Glomerular endothelial cell (primary cell): ENCODE measurements at places on chromosomes 12 and 14. TPM values are rescaled to one million over a fixed set of nuclear protein-coding genes. Genes with fewer than 3 reads are reported as not detected.

RERG gene
- total RNA-seq: not detected in 2 replicates

JPH4 gene
- total RNA-seq: 0.53 TPM in 1 of 2 replicates, not detected in the other

- DNase-seq: no peak
Observed at GRCh38 chr12:104677441-104678089, 220.8 kb downstream of the CHST11 start.

SYNDIG1L gene
- not detected in 2 replicates for total RNA-seq

- no peak for DNase-seq
Observed at GRCh38 chr14:50057331-50057730, 59.0 kb downstream of the VCPKMT start.

AVPR1A gene
- not detected in 2 replicates for total RNA-seq

DTX1 gene
- total RNA-seq: 0.34 and 3.2 TPM in 2 replicates

GRCh38 chr14:56400109-56400825 is 179.3 kb upstream of the TMEM260 start:
- DNase-seq: no peak

CLEC9A gene
- total RNA-seq: not detected in 2 replicates

DNA sequence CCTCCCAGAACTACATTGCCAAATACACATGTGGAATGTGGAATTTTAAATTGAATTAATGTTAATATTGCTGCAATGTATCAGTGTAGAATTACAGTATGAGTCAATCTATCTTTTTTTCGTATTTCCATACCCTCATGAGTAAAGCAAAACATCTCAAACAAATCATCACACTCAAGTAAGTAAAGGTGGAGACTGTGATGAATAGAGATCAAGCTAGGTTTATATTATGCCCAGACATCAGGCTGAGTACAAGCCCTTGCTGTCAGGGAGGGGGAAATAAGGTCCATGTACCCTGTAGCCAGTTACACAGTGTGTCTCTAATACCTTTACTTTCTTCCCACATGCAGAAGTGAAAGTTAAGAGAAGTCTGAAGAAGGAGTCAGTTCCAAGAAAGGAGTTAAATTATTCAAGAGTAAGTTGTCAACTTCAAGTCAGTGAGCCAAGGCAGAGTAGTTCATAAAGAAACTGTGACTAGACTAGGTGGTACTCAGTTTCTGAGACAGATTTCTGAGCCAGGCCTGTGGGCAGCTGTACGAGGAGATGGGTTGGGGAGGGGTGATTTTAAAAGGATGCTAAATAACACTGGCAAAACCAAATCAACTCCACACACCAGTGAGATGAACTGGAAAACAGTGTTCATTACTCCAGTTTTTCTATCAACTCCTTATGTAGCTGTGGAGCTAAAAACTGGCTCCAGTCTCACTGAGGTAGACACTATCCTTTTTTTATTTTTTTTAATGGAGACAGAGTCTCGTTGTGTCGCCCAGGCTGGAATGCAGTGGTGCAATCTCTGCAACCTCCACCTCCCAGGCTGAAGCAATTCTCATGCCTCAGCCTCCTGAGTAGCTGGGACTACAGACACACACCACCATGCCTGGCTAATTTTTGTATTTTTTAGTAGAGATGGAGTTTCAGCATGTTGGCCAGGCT is 23.8 kb upstream of the STK38L start:
- DNase-seq: no peak

- no peak for DNase-seq
Observed at GRCh38 chr14:34063042-34063441, 112.2 kb upstream of the EGLN3 start.

DNA sequence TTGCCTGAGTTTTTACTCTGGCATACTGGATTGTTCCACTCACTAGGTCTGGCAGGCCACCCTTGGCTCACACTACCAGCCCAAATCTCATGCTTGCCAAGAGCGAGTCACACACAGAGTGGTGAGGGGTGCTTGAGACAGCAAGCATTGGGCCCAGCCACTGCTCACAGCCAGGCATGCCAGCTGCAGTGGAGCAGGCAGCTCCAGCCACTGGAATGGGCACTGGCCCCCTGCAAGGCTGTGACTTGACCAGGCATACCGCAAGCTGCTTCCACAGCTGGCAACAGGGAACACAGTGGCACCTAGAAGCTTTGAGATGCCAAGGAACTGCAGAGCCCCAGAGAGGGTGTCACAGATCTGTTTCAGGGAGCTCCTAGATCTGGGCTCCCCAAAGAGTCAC is 488.5 kb downstream of the LRFN5 start:
- no peak for DNase-seq
